Globus pallidus (tissue), 1 donor: ENCODE measurements at places on chromosomes 16 and 17.

DNA sequence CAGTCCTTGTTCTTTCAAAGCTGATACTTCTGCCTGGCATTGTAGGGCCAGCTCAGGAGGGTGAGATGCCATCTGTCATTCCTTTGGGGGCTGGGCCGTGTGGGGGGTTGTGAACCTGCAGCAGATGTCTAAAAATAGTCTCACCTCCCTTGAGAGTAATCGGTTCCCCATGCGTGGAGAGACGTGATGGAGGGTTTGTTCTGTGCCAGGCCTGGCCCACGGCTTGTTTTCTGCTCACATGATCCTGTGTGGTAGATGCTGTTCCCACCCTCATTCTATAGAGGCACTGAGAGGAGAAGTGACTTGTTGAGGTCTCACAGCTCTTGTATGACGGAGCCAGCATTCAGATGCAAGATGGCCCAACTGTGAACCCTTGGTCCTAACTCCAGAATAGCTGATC, 4.6 kb downstream of the IRF8 start:
- DNase-seq, result no peak

DNA sequence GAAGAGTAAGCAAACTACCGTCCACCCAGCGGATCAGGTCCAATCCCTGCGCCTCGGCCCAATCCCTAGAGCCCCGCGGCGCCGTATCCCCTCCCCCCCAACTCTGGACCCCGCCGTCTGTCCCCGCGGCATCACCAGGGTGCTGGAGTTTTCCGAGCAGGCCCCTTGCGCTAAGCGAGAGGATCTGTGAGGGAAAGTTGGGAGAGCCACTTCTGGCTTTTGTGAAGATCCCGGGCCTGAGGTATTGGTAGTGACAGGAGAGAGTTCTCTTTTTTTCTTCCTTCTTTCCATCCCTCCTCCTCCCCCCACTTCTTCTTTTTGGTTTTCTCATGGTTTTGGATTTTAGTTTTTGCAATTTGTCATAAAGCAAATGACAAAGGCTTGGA, 3.5 kb upstream of the DLX4 start:
- DNase-seq, result no peak

DNA sequence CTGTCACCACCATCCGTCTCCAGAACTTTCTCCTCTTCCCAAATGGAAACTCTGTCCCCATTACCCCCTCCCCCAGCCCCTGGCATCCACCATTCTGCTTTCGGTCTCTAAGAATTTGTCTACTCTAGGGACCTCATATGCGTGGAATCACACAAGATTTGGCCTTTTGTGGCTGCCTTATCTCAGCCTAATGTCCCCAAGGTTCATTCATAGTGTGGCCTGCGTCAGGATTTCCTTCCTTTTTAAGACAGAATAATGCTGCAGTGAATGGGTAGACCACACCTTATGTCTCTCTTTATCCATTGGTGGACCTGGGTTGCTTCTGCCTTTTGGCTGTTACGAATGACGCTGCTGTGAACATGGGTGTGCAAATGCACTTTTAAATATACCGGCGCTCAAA, 139.7 kb upstream of the PLCG2 start:
- DNase-seq, result no peak

DNA sequence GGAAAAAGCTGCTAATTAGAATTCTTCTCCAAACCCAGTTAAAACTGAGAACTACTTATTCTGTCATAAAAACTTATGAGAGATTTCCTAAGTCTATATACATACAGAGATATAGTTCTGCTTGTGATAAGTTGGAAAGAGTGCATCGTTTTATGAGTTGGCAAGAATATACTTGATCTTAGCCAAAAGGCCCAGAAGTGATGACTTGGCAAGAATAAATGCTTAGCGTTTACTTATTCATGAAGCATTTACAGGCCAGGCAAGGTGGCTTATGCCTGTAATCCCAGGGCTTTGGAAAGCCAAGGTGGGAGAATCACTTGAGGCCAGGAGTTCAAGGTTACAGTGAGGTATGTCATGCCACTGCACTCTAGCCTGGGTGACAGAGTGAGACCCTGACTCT, 81.7 kb downstream of the CYB561 start:
- DNase-seq, result no peak

GRCh38 chr17:75109046-75109406, 743 bp upstream of the ARMC7 start:
- no peak for DNase-seq

GRCh38 chr16:89988951-89989350, 30.3 kb downstream of the DBNDD1 start:
- DNase-seq, result no peak

GRCh38 chr17:58344791-58345157, 7.2 kb downstream of the SUPT4H1 start:
- no peak for DNase-seq

DNA sequence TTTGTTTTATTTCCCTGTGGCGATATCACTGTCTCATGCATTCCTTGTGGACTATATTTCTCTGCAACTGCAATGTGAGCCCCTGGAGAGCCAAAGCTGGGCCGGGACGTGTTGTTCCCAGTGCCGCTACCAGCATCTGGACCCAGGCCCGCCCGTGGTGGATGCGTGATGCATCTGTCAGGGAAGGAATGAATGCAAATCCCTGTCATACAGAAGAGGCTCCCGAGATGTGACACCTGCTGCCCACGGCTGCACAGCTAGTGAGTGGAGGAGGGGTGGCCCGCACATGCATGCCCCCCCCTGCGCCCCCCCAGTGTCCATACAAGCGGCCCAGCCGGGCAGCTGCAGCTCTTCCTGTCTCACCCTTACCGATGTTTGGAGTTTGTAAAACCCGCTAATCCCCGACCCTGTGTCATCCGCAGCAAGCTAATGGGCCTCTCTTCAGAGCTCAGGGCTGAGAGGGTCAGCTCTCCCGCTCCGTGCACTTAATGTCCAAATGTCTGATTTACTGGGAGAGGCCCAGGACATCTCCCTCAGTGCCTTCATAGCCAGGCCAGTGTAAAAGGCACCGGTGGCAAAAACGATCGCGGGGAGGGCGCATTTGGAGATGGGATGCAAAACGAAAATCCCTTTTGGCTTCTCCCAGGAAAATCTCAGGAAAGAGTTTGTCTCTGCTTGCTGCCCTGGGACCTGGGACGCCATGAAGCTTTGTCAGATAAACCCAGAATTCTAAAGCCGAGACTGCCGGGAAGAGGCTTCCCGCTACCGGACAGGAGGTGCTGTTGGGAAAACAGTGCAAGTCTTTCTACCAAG, 91.8 kb downstream of the FOXL1 start:
- DNase-seq, result no peak

- DNase-seq, result no peak
Observed at GRCh38 chr16:51019617-51020016, 131.5 kb downstream of the SALL1 start.

GRCh38 chr16:4376893-4377572, 5.4 kb downstream of the VASN start:
- no peak for DNase-seq

DNA sequence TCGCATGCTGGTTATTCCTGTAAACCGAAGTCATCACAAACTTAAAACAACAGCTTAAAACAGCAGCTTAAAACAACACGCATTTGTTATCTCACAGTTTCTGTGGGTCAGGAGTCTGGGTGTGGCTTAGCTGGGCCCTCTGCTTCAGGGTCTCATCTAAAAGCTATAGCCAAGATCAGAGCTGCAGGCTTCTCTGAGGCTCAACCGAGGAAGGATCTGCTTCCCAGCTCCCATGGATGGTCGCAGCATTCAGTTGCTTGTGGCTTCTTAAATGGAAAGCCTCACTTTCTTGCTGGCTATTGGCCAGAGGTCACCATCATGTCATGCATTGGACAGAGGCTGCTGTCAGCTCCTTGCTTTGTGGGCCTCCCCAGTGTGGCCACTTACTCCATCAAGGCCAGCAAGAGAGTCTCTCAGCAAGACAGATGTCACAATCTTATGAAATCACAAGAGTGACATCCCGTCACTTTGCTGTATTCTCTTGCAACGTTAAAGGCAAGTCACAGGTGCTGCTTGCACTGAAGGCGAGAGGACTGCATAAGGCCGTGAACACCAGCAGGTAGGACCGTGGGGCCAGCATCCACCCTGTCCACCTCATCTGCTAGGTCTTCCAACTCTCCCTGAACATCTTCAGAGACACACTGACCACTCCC, 117.9 kb upstream of the TNRC6C start:
- no peak for DNase-seq

DNA sequence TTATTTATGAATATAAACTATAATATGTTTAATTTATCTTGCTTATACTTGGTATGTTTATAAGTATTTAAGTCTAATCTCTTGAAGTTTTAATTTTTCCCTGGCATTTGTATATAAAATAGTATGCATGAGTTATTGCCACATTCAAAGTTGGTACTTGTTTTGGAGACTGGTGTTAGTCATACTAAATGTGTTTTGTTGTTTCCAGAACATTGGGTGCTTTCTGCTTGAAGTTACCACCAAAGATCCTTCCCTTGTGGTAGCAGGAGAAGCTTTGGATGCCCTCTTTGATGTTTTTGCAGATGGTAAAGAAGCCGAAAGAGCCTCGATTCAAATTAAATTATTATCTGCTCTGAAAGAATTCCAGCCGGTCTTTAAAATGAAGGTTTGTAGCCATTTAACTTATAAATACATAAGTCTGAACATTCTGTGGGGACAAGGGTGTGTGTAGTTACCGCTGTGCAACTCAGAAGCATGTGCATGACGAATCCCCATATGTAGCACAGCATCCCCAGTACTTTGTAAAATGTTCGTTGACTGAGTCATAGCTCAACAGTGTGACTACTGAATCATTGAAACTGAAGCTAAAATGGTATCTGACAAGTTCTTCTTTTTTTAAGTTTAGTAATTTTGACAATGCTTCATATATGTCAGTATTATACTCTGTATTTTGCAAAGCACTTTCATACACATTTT, 36.4 kb downstream of the HEATR3 start:
- no peak for DNase-seq

DNA sequence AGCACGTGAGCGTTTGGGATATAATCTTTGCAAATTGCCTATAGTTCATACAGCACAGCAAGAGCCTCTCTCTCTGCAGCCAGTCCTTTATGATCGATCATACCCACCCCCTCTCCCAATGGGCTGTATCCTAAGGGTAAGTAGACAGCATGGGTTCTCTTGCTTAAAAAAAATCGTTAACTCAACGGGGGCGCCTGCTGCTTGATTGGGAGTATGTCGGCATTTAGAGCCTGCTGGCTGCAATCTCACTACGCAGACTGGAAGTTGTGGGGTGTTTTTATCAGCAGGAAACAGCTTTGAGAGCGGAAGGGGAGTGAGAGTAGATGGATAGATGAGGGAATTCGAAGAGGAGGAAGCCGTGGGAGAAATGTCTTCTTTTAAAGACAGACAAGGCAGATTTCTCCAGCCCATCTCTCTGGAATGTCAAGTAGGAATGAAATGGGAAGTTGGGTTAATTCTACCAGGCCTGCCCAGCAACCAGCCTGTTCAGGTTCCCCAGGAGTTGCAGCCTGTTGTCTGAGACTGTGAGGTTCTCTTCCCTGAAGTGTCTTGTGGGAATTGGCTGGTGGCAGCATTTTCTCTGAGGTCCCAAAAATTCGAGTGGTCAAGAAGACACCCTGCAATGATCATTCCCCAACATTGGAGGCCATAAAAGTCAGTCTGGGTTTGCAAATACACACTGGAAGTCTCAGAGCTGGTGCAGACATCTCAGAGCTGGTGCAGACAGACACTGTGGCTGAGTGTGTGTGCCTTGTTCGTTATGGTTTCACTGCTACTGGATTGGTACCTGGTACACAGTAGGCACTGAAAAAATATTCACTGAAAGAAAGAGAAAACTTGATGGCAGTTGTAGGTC, 65.6 kb downstream of the PRKCB start:
- no peak for DNase-seq

DNA sequence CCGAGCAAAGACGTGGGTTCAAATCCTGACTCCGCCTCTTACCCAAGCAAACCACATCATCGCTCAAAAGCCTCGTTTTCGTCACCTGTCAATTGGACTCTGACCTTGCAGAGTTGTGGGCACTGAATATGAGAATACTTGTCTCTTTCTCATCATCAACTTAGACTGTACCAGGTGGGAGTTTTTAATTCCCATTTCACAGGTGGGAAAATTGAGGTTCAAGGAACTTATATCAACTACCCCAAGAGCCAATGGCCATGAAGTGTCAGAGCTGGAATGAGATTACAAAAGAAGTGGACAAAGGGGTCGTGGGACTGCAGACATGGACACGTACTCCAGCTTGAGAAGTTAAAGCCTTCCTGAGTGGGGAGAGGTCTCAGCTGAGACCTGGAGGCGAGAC, 10.8 kb downstream of the TMEM114 start:
- no peak for DNase-seq

- no peak for DNase-seq
Observed at GRCh38 chr16:82855471-82855870, 228.7 kb downstream of the CDH13 start.

DNA sequence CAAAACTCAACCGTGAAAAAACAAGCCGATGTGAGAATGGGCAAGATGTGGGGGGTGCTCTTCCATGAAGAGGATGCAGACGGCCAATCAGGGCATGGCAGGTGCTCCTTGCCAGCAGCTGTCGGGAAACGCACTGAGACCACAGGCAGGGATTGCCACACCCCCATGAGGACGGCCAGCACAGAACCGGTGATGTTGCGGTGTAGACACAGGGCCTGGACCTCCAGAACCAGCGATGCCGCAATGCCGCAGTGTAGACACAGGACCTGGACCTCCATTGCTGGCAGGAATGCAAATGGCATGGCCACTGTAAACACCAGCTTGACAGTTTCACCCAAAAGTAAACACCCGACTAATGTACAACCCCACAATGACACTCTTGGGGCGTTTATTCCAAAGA, 164.9 kb downstream of the BANP start:
- no peak for DNase-seq

DNA sequence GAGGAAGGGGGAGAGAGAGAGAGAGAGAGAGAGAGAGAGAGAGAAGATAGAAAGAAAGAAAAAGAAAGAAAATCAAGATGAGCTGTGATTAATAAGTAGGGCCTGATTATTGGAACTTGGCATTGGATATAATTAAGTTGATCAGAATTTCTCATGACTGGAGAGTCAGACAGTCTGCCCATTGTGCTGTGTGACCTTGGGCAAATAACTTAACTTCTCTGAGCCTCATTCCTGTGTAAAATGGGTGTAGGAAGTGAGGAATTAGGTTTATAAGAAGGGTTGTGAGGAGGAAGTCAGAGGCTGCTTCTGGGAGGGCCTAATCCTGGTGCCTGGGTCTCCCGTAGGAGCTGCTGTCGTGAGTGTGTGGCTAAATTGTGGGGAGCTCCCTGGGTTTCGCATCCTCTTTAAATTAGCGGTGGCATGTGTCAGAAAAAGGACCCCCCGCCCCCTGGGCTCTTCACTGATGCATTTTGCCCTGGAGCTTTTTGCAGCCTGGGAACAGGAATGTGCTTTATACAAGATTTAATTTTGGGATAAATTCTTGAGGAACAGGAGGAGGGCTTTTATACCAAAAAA, 76.0 kb downstream of the CMIP start:
- no peak for DNase-seq

GRCh38 chr17:79057737-79058385, 16.8 kb upstream of the ENGASE start:
- DNase-seq, result no peak

DNA sequence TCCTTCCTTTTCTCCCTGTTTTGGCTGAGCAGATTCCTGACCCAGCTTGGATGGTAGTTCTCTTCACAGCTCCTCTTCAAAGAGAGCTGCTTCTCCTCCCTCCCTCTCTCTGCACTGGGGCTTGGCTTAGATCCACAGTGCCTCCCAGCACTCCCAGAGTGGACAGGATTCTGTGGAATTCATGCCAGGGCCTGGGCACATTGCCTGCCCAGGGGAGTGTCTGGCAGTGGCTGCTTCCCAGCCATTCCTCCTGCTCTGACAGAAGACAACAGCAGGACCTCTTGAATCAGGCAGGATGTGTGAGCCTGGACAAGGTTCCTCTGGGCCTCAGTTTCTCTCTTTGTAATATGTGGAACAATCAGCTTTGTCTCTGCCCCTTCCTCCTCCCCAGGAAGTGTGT, 4.5 kb upstream of the MMP28 start:
- peak; percentile 61 for DNase-seq

- no peak for DNase-seq
Observed at GRCh38 chr17:50468304-50469207, at the start of gene CHAD. Gene CHAD, minus strand, starts transcription at chr17:50468880. Its CDS starts 67 bp downstream, at chr17:50468813.
